NCI-H82 (cell line): ENCODE measurements at places on chromosomes 5 and 9.

DNA sequence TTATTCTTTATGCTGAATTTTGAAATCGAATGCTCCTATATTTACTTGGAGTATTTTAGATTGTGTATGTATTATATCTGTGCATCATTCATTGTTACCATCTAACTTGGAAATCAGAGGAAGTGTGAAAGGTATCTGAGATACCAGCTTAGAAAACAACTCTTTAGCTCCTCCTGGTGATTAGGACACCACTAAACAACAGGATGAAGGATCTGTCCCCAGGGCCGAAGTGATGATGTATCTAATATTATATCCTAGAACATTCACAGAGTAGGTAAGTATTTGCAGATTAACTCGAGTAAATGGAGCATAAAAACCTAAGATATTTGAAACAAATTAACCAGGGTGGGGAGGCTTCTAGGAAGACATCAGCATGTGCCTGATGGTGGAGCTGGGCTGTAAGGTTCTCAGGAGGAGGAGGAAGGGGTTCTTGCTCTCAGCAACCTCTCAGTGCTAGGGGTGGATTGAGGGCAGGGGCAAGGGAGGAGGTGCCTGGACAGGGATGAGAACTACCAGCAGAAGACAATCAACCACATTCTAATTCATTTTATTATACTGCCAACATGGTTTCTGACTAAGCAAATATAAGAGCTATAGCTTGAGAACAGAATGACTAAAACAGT, 2.6 kb upstream of the NFIL3 start:
- DNase-seq: peak; percentile 50

- no peak for DNase-seq
Measured at GRCh38 chr5:137754961-137755762, 999 bp upstream of the HNRNPA0 start.

DNA sequence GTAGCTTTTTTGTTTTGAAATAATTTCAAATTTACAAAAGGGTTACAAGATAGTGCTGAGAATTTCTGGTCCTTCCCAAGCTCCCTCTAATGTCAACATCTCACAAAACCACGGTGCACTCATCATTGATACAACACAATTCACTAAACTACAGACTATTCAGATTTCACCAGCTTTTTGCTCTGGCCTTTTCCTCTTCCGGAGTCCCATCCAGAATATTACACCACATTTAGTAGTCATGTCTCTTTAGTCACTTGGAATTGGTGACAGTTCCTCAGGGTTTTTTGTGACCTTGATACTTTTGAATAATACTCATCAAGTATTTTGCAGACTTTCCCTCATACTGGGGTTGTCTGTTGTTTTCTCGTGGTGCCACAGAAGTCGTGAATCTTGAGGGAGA, 484.0 kb downstream of the GADD45G start:
- DNase-seq: no peak

- no peak for DNase-seq
Measured at GRCh38 chr9:5549658-5550650, 39.6 kb downstream of the PDCD1LG2 start.

- DNase-seq: no peak
Measured at GRCh38 chr9:124452326-124452725, 2.1 kb downstream of the ADGRD2 start.

DNA sequence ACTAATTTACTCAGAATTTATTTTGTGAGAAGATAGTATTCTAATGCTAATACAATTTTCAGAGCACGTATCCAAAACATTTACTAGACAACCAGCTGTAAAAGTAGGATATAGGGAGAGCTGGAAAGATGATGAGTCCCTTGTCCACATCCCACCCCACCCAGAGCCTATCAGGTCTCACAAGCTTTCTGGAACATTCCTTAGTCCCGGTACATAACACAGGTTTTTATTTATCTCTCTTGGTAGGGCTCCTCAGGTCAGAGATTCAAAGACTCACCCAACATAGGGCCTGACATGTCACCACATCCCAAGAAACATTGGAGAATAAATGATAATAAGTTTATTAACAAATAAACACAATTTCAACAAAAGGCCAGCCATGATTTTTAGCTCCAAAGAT, 13.8 kb upstream of the RAD23B start:
- DNase-seq: no peak

GRCh38 chr9:110058304-110058953, 149.5 kb downstream of the C9orf152 start:
- DNase-seq: peak; percentile 43

DNA sequence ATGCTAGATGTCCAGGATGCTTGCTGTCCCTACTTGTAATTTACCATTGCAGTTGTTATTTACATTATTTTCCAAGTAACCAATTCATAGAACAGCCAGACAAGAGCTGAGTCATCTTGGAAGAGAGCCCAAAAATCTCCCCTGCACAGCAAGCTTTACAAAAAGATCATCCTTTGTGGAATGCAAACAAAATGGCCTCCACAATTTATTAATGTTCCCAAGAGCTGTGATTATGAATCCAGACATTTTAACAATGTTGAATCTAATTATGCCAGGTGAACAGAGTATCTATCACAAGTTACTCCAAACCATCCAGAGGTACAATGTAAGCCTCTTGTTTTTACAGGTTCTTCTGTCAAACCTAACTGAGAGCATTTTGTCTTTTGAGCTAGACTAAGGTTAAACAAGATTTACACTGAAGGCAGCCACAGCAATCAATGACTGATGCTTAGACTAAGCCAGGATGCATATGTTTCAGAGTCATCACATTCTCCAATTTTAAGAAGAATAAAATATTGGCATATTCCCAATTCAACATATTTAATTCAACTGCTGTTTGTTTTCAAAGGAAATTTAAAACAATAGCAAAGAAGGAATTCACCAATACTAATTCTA, 95.3 kb upstream of the SLC12A2 start:
- peak; percentile 44 for DNase-seq

DNA sequence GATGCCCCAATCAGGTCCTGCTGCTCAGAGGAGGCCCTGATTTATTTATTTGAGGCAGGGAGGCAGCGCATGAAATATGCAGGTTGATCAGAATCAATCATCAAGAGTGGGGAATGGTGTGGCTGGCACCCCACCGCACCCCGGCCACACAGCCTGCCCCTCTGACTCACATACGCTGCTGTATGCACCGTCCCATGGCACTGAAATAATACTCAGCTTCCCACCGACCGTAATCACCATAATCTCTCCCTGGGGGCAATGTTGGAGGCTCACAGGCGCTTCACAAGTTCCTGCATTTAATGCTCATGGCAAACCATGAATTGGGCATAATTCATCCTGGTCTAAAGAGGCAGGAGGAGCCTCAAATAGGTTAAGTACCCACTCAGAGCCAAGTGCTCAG, 141.2 kb upstream of the TBC1D2 start:
- DNase-seq: peak; percentile 24

- no peak for DNase-seq
Measured at GRCh38 chr5:143312822-143313221, 90.7 kb downstream of the NR3C1 start.
